BJ (cell line): ENCODE measurements at places on chromosomes 2 and 18.

- no peak for DNase-seq
Measured at GRCh38 chr2:28702878-28703277, 48.8 kb upstream of the PPP1CB start.

- no peak for DNase-seq
Measured at GRCh38 chr2:222960126-222960525, 91.9 kb upstream of the KCNE4 start.

DNA sequence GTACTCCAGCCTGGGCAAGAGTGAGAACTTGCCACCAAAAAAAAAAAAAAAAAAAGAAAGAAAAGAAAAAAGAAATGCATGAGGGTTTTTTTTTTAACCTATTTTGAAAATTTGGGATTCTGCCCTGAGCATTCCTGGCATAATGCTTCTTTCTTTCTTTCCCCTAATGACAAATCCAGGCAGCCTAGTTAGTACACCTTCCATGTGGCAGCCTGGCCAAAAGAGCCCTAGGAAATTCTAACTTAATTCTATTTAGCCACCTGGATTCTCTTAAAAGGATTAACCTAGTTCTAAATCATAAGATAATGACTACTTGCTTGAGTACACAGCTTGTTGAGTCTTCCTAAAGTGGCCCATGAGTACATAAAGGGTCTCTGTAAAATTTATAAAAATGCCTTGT lies 160.1 kb downstream of the THADA start:
- DNase-seq = no peak

DNA sequence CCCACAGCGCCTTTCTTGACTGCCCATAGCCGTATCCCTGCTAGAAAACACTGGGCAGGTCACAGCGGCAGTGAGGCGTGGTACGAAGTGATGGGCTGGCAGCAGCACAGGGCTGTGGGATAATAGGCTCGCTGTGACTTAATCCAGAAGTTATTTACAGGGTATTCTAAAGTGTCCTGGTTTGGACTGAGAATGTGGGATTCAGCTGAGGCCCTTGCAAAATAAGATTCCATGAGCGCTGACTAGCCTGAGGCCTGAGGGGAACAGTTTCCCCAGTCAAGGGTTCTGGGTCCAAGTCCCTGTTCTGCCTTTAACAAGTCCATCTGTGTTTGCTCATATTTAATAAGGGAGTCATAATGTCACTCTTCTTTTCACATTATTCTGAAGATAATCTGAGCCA lies 34.6 kb downstream of the SETBP1 start:
- DNase-seq = peak; percentile 97

DNA sequence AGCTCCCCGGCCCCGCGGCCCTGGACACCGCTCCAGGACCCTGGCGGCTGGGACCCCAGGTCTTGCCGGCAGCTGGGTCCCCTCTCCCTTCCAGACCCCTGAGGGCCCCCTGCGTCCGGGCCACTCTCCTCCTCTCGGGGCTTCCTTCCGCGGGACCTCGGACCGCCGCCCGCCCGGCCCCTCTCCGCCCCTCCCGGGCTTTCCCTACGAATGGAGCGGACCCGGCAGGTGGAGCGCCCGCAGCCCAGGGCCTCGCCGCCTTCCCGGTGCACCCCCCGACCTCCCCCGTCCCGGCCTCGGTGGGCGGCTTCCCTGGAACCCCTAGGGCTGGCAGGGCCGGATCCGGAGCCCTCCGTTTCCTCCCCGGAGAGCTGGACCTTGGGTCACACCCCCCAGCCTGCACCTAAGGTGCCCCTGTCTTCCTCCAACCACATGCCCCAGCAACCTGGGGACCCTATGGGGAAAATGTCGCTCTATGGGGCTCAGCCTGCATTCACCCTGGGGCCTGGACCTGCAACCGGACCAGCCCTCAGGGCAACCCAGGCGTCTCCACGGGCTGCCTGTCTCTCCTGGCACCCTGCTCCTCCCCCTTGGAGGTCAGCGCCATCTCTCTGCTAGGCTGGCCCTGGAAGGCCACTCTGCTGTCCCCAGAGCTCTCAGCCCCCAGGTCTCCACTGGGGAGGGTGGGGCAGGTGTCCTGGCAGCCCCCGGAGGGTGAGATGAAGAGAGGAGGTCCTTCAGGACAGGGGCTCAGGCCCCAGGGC lies 730 bp downstream of the B3GNT7 start:
- DNase-seq = no peak

- DNase-seq = no peak
Measured at GRCh38 chr2:35973132-35973736, 382.3 kb upstream of the CRIM1 start.

- DNase-seq = no peak
Measured at GRCh38 chr18:9596226-9596625, 18.1 kb downstream of the PPP4R1 start.

- no peak for DNase-seq
Measured at GRCh38 chr2:184205048-184205596, 393.2 kb upstream of the ZNF804A start.

- DNase-seq = peak; percentile 30
Measured at GRCh38 chr2:85785027-85785822, 31.4 kb downstream of the ATOH8 start.

DNA sequence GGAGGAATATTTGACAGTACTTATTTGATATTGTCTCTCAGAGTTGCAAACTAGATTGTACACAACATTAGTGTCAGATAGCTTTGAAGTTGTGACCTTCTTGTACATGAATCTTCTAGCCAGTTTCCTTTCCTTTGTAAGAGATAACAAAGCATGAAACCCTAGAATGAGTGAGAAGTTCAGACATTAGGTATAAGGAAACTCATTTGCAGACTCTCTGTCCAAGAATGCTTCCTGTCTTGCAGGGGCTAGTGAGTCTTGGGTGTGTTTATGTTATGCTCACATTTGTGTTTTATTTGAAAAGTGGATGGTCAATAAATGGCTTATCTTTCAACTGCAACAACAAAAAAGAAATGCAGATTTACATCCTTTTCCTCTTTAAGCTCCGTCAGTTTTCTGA lies 1.4 kb downstream of the BOD1L2 start:
- DNase-seq = no peak

DNA sequence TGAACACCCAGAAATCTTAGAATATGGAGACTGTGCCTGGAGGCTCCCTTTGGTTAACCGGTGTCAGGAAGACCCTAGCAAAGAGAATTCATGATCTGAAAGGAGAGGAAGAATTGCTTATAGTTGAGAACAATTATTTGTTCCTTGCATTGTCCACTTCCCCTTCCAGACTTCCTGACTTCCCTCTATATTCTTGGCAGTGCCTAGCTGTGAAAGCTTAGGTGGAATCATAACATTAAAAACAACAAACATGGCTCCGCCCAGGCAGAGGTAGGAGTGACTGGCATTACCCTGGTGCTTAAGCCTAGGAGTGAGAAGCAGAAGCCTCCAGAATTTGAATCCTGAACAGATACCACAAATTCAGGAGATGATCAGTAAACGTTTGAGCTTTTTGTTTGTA lies 1.9 kb downstream of the TTL start:
- no peak for DNase-seq

DNA sequence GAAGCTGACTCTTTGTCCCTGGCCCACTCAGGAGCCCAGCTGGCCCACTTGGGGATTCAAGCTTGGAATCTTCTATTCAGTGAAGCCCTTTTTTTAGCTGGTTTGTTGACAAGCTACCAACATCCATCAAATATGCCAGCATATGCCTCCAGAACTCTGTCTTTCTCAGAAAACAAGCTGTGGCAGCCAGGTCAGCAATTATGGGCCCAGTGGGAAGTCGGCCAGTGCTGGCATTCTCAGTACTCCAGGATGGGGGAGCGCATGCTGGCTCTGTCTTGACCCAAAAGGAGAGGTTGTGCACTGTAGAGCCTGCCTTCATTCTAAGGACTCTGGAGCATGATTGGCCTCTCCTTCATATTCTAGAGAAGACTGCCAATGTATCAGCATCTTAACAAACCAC lies 401.5 kb downstream of the CNTNAP5 start:
- DNase-seq = no peak
